Activated T-helper 17 cell treated with anti-CD3 and anti-CD28 coated beads, Interleukin-2, amount 50 U/mL, for 72 hours (primary cell): ENCODE measurements at places on chromosomes 12 and 14.

GRCh38 chr14:60064491-60065072, 27.1 kb upstream of the PCNX4 start:
- no peak for ATAC-seq

DNA sequence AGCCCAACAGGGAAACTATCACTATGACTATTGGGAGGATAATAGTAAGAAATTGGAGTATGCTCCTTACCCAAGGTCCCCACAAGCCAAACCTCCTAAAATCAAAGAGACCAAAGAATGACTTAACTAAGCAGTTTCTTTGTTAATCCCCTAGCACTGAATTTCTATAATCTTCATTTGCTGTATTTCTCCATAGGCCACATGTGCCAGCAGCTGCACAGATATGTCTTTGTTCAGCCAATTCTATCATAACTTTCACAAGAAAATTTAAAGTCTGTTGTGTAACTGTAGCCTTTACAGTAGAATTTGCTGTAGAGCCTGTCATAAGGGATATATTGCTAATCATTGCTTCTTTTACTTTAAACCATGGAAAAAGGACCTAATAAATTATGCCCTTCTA, 104.0 kb downstream of the RIN3 start:
- no peak for ATAC-seq

DNA sequence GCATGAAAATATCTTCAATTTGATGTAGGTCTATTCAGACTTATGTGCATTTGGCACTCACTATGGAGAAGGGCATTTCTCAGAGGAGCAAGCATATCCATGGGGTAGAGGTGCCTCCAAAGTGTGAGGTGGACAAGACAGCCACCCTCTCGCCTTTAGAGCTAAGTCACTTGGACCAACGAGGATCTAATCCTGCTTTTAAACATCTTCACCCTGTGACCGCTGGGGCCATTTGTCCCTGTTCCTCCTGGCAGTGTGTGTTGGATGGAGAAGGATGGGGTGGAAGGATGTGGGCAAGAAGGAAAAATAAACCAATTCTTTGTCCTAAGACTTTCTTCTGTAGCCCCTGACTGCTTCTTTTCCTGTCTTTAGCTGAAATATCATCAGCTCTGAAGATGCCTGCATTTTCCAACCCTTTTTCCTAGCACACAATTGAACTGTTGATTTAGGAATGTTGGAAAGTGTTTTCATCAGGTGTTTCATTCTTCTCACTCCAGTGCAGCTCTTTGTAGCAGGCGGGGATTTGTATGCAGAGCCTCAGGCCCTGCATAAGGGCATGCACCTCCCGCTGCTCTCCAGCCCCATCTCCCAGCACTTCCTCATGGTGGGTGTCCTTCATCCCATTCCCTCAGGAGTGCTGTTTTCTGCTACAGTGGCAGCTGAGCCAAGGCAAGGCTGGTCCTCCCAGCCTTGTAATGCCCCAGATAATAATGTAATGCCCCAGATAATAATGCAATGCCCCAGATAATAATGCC, 5.3 kb downstream of the FGF6 start:
- no peak for ATAC-seq

GRCh38 chr14:68937471-68938270, 41.4 kb downstream of the ACTN1 start:
- ATAC-seq, result no peak

DNA sequence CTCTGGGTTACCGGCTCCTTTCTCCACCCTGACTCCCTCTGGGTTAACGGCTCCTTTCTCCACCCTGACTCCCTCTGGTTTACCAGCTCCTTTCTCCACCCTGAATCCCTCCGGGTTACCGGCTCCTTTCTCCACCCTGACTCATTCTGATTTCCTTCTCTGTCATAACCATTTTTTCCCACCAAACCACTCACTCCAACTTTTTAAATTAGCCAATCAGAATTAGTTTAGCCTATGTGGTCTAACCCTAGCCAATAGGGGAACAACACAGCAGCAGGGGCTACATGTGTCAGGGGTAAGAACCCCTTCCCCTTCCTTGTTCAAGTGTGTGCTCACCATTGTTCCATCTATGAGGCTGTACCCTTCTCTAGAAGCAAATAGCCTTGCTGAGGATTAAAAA, 98.4 kb upstream of the RBM19 start:
- ATAC-seq, result no peak

- ATAC-seq, result no peak
These were observed 9.2 kb upstream of the ALDH2 start for GRCh38 chr12:111757361-111758119.

DNA sequence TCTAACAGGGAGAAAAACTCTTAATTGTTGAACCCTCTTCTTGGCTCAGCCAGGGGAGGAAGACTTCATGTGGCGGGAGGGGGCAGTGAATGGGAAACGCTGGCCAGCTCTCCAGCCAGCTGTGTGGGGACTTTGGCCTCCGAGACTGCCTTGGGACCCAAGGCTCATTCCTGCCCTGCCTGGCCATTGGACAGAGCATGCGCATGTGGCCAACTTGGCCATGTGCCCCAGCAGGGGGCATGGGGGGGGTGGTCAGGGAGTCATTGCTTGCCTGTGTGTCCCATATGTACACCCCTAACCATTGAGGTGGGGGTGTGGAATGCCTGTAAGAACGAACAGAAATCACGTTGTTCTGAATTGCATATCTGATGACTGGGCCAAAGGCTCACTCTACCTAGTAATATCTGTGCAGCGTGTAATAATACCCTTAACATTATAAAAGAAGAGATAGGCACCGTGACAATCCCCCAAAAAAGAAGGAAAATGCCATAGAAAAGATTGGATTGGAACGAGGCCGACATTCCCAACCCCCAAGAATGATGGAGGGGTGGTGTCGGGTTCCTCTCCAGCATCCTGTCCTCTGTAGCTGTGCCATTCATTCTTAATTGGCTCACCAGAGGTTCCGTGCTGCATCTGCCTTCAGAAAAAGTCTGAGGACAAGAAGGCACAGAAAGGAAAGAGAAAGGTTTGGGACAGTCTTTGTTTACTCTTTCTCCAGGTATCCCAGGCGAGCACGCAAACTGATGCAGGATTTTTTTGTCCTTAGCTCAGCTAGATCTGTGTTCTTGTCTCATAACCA, 3.5 kb upstream of the FAR2 start:
- no peak for ATAC-seq

DNA sequence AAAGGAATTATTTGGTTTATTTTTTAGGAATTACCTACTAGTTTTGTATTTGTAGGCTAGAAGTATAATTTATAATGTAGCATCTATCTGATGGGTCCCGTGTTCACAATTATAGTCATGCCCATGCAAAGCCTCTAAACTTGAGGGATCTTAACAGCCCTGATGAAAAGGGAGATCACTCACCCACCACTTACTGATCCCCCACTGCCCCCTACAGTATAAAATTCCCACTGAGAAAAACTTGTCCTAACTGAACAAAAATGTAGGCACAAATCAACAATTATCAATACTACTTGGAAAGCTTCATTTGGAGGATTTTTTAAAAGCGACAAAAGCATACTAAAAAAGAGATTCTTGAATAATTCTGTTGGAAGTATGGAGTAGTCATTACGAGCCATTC, 21.0 kb downstream of the WIF1 start:
- ATAC-seq, result no peak

DNA sequence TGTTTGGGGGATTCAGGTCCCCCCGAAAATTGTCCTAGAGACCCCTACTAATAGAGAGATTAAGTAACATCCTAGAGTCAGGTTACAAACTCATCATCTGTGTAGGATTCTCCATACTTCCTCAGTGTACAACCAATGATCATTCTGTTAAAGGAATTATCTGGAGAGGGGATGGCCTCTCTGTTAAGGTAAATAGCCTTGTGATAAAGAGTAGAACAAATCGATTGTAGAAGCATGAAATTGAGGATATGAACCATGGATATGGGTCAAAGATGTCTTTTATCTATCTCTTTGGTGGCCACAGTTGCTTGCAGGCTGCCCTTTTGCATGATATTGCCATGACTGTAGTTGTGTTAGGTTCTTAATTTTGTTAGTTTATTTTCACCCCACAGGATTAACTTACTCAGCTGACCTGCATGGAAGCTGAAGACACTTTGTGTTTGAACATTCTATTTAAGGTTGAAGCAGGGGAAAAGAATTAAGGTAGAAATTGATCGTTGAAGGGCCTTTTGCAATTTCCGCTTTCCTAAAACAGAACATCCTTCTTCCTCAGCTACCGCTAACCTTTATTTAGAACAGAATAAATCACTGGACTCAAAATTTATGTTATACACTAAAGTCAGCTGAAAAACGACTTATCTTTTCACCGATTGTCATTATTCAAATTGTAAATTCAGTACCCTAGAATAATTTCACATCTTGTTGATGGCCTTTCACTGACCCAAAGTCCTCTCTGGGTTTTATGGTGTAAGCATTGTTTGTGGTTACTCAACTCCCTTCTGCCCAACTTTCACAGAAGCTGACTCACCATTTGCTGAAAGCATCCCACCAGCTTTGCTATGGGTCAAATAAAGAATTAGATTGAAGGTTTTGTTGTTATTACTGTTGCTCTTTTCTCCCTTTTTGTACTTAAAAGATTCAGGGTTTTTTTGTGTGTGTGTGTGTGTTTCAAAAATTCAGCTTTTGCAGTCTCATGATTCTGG, 52.3 kb downstream of the IRAK3 start:
- no peak for ATAC-seq

GRCh38 chr14:96027431-96028355, 11.5 kb upstream of the C14orf132 start:
- ATAC-seq, result no peak

DNA sequence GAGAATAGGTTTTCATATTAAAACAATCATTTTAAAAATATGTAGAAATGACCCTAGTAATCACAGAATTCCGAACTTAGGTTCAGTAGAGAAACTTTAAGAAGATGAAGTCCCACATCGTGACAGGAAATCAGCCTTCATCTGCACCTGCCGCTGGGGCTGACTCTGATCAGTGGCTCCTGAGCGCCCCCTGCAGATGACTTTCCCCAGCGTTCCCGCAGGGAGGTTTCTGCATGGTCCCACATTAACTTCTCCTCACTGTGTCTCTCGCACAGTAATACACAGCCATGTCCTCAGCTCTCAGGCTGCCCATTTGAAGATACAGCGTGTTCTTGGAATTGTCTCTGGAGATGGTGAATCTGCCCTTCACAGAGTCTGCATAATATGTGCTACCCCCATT, 1131.1 kb downstream of the TMEM121 start:
- ATAC-seq, result peak; percentile 73

DNA sequence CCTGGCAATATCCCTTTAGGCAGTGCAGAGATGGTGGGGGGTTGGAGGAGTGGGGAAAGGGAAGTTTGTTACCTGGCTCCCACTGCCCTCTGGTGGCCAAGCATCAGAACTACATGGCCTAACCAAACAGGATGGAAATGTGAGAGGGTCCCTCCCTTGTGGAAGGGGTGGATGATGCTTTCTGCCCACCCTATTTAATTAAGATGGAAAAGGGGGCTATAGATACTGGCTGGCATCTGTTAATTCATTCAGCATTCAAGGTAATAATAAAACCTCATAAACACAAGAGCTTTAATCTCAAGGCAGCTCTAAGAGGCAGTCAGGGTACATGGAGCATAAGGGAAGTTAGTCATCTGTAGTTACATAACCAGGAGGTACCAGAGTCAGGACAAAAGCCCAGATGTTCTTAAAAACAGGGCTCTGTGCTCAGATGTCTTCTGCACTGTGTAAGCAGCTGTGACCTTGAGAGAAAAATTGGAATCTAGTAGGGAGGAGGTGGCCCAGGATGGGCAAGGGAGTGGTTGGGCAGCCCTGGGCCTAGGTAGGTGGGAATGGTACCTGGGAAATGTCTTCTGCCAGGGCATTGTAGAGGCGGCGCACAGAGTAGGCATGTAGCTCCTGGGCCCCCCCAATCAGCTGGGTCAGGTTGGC, 4.6 kb downstream of the AP1G2 start:
- no peak for ATAC-seq

DNA sequence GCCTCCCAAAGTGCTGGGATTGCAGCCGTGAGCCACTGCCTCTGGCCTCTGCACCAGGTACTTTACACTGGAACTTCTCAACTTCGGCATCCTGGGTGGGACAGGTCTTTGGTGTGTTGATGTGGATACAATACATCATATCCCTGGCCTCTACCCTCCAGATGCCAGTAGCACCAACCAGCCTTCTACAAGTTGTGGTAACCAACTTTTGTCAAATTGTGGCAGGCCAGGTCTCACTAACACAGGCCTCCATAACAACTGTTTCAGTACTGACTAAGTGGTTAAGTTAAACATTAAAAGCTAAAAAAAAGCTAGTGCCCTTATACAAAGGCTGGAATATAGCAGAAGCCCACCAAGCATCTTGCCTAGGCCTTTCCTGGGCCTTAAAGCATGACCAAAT, 232.9 kb downstream of the PCNX1 start:
- no peak for ATAC-seq

DNA sequence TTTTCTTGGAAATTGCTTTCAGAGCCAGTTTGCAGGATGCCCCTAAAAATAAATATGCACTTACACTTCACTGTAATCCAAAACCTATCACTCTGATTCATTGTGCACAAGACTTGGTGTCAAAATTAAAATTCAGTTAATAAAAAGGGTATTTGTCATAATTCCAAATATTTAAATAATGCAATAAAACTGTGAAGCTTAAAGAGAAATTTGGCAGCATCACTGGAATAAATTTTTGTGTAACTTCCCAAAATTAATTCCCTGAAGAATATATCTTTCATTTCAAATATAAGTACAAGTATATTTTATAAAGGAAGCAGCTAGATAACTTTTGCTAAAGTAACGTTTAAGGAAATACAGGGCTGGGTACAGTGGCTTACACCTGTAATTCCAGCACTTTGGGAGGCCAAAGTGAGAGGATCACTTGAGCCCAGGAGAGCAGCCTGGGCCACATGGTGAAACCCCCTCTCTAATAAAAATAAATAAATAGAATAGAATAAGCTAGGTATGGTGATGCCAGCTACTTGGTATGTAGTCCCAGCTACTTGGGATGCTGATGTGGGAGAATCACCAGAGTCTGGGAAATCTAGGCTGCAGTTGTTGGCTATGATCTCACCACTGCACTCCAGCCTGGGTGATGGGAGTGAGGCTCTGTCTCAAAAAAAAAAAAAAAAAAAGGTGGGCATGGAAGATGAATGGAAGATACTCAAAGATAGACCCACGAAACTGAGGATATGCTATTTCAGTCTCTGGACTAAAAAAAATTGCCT, 233.8 kb downstream of the FBXL14 start:
- no peak for ATAC-seq

GRCh38 chr14:60485598-60486251, at the start of gene C14orf39:
TSS of gene C14orf39 (minus strand) at chr14:60486063. CDS start at chr14:60485078, 985 bp downstream.
- ATAC-seq, result no peak

GRCh38 chr12:96201272-96202227, 7.4 kb downstream of the ELK3 start:
- ATAC-seq, result no peak

DNA sequence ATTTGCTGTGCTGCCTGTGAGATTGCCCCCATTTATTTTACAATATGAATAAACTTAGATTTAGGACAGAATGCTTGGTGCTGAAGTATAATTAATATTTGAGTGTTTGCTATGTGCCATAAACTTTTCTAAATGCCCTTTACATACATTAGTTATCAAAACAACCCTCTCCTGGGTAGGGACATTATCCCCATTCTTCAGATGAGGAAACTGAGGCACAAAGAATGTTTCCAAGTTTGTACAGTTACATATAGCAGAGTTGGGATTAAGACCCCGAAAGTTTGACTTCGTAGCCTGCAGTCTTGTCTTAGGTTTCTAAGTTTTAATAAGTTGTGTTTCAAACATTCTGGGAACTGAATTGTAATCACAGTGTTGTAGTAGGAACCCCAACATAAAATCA, 18.4 kb downstream of the KLHDC2 start:
- no peak for ATAC-seq
